Stimulated activated CD4-positive, alpha-beta T cell treated with anti-CD3 and anti-CD28 coated beads, Interleukin-2, amount 100 ng/mL, for 48 hours (primary cell): ENCODE measurements at places on chromosomes 7 and 10.

DNA sequence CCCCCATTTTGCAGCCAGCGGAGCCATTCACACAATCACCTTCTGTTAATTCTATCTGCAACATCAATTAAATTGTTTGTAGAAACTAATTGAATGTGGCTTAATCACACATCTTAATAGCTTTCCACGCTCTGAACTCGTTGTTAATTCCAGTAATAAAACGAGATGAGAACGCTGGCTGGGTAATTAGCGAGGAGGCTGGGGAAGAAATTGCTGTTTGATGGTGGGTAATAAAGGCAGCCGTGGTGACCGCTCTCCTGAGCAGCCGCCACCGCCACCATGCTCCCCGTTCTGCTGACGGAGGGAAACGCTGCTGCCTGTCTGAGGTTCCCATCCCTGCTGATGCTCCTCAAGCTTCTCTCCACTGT, 36.3 kb downstream of the GBX1 start:
- DNase-seq: no peak

DNA sequence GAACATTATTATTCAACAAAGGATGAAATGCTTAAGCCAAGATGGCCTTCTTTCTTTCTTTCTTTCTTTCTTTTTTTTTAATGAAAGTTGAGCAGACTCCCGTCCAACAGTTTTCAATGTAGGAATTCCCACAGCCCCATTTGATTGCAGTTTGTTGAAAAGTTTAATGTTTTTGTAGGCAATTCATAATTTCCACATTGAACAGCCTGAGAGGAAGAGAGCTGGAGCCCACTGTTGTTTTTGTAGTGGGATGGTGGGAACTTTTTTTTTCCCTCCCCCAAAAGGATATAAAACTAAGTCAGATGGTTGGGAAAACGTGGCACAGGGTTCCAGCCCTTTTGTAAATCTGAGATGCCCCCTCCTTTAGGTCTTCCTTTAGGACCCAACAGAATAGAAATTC, 86.6 kb downstream of the TCF7L2 start:
- no peak for DNase-seq

- no peak for DNase-seq
Observed at GRCh38 chr10:78532480-78533042, 498.9 kb downstream of the RPS24 start.

DNA sequence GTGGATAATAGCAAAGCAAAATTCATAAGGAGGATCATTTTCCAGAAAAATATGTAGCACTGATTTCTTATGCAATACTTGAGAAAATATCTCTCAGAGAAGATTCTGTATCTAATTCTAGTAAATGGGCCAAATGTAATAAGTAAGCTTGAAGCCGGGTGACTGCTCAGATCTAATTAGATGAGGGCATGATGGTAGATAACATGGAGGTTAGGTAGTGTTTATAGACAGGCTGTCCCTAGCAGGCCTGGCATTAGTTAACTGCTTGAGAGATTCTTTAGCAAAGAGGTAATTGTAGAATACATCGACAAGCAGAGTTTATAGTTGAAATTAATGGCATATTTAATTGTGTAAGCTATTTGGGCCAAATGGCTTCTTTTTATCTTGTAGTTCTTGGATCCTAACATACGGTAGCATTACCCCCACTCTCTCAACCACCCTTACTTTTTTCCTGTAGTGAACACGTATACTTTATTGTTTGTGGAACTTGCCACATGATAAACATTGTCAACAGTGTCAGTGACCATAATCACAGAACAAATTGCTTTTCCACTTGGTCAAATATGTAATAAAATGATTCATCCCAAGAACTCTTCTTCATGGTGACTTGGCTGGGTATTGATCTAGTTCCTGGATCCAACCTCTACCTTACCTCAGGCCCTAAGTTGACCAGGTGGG, 343.1 kb downstream of the BBS9 start:
- DNase-seq: no peak

GRCh38 chr10:74746813-74747212, 79.6 kb upstream of the KAT6B start:
- DNase-seq: no peak

- DNase-seq: no peak
Observed at GRCh38 chr7:101678658-101679057, 49.6 kb upstream of the MYL10 start.
